IMR-90 (cell line): ENCODE measurements at places on chromosomes 6 and 20.
A peak's percentile ranks its signal among the peaks of the same experiment; 100 is the strongest.

- H3K27ac ChIP-seq, result no peak overlapping the region
- H3K4me3 ChIP-seq, result no peak overlapping the region
- DNase-seq, result no peak
- peaks cover 5% of the 10 kb centered on the region; the same call in 1 of the 2 replicates for H3K4me1 ChIP-seq
- no peaks in the 10 kb centered on the region for H3K36me3 ChIP-seq
Measured at GRCh38 chr6:2663123-2663522, 87.6 kb downstream of the MYLK4 start.

GRCh38 chr20:618980-619379, 8.9 kb upstream of the TCF15 start:
- no peak overlapping the region for H3K27ac ChIP-seq
- no peaks in the 10 kb centered on the region for H3K4me1 ChIP-seq
- no peaks in the 10 kb centered on the region for H3K36me3 ChIP-seq
- H3K4me3 ChIP-seq, result no peak overlapping the region

DNA sequence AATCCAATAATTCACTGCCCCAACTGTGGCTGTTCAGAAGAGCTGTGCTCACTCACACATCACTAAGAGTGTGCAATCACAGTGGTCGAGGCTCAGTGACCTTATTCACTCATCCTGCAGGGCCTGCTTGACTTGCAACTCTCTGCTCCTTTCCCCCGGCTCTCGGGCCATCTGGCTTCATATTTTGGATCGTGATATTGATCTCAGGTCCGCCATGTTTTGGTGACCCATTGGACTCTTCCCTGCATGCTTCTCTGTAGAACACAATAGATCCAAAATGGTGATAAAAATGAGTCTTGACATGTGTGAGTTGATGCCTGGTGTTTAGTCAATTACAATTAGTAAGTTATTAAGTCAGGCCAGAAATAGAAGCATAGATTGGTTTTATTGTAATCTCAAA, 313.9 kb upstream of the SOX4 start:
- no peak overlapping the region for H3K4me3 ChIP-seq
- H3K4me1 ChIP-seq, result no peaks in the 10 kb centered on the region
- H3K36me3 ChIP-seq, result no peaks in the 10 kb centered on the region

DNA sequence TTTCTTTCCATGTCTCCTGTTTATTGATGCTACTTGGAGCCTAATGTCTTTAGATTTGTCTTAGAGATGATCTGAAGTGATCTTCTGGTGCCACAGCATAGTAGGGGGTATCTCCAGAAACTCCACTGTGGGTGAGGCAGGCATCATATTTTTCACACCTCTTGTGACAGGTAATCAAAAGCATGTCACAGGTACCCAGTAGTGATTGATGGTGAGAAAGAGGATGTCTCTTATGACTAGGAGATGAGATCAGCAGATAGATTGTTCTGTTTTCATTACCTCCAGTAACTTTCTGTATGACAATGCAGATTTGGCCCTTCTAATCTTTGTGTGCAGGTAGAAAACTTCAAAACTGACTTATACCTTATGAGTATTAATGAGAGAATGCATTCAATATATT, 13.5 kb downstream of the NCOA7 start:
- no peak for DNase-seq
- no peak overlapping the region for H3K27ac ChIP-seq
- H3K4me1 ChIP-seq, result peaks cover 9% of the 10 kb centered on the region
- no peak overlapping the region for H3K4me3 ChIP-seq

- H3K4me1 ChIP-seq, result no peaks in the 10 kb centered on the region
- no peak overlapping the region for H3K4me3 ChIP-seq
- H3K36me3 ChIP-seq, result peaks cover 12% of the 10 kb centered on the region
- no peaks in the 10 kb centered on the region for H3K27me3 ChIP-seq
- H3K27ac ChIP-seq, result no peak overlapping the region
Measured at GRCh38 chr20:32807706-32808105, 12.0 kb upstream of the MAPRE1 start.

DNA sequence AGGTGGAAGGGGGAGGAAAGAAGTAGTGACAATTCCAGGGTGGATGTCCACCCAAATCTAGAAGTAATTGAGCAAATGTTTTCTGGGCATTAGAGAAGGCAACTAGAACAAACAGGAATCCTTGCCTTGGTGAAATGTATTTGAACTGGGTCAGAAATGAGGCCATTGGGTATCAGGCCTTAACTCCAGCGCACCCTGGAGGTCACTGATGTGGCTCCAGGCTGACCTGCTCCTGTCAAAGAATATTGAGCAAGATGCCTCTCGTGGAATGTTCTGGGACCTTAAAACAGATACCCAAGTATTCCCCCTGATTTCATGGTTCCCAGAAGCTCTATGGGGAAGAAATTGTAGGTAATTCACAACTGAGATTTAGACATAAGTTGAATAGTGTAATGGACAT, 6.9 kb downstream of the HLA-DPB1 start:
- peaks cover 17% of the 10 kb centered on the region for H3K27me3 ChIP-seq
- no peak overlapping the region for H3K27ac ChIP-seq
- peak; percentile 13 for DNase-seq
